Activated naive CD8-positive, alpha-beta T cell treated with anti-CD3 and anti-CD28 coated beads, Interleukin-2, amount 10 ng/mL, durations not matched to agents 7 days and 5 days (primary cell): ENCODE measurements at places on chromosomes 3 and 15. TPM values are rescaled to one million over a fixed set of nuclear protein-coding genes. Genes with fewer than 3 reads are reported as not detected.

The C15orf62 gene
- total RNA-seq, result 2.4 TPM

- no peak overlapping the region for H3K4me3 ChIP-seq
- H3K4me1 ChIP-seq, result no peaks in the 10 kb centered on the region
- no peak overlapping the region for H3K27ac ChIP-seq
- DNase-seq, result no peak
- H3K27me3 ChIP-seq, result peaks cover 3% of the 10 kb centered on the region
Measured at GRCh38 chr15:51038162-51038973, 56.3 kb downstream of the TNFAIP8L3 start.

DNA sequence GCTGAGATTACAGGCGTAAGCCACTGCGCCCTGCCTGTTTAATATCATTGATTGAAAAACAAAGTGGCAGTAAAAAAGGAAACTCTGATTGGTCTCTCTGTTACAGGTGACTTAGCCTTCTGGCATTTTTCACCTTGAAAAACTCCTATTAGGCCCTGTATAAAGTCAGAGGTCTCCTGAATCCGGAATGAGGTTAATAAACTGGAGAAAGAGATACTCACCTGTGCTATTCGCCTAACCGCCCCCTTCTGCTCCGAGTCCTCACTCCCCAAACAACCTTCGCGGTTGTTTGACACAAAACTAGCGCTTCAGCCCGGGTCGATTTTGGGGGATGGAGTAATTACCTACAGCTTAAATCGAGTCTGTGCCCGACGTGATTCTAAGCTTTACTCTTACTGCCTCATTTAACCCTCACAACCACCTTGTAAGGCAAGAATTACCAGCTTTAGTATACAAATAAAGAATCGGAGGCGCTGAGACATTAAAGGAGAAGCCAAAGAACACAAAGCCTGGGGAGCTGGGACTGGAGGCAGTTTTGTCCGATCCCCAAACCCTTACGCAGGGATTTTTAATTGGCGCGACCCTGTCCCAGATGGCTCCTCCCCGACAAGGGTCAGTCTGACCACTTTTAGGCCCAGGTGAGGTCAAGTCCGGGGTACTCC, 441 bp downstream of the CEP70 start:
- peaks cover 4% of the 10 kb centered on the region for H3K36me3 ChIP-seq
- peak overlapping the region; percentile 87 for H3K27ac ChIP-seq
- H3K4me1 ChIP-seq, result peaks cover 21% of the 10 kb centered on the region
- no peak for DNase-seq
- peak overlapping the region; percentile 79 for H3K4me3 ChIP-seq

DNA sequence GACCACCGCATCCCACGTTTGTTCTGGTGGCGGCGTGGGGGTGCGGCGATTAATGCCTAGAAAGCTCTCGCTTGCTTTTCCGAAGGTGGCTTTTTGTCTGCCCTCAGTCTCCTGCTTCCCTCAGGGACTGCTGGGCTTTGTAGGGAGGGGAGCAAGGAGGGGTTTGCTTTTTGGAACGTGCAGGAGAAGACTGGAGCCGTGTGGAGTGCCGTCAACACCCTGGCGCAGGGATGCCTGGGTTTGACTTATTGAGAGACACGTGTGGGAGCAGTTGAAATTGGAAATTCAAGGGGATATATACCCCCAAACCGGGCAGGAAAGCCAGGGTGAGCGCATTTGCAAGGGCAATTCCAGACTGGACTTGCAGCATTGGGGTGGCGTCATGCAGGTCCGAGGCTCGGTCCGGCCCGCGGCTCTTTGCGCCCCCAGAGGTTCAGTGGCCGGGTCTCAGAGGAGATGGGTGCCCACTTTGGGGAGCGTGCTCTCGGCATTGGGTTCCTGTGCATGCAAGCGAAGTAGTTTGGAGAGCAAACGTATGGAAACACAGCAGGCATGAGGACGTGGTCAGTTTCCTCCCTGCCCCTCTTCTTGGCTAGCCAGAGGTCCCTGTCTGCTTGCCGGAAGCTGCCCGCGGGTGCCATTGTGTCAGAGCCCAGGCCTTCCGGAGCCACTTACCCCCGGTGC, 2.1 kb downstream of the EPHB1 start:
- H3K27ac ChIP-seq, result no peak overlapping the region
- H3K4me1 ChIP-seq, result peaks cover 26% of the 10 kb centered on the region
- H3K36me3 ChIP-seq, result no peaks in the 10 kb centered on the region
- no peak for DNase-seq
- H3K4me3 ChIP-seq, result peak overlapping the region; percentile 49

The FBXW12 gene
- total RNA-seq, result not detected

- H3K4me1 ChIP-seq, result no peaks in the 10 kb centered on the region
- DNase-seq, result no peak
- H3K36me3 ChIP-seq, result peaks cover 19% of the 10 kb centered on the region
- no peak overlapping the region for H3K4me3 ChIP-seq
Measured at GRCh38 chr15:70062321-70062956, 35.3 kb downstream of the TLE3 start.

GRCh38 chr3:148077318-148077923, 620.3 kb upstream of the AGTR1 start:
- no peak for DNase-seq
- no peak overlapping the region for H3K4me3 ChIP-seq
- H3K36me3 ChIP-seq, result no peaks in the 10 kb centered on the region
- H3K4me1 ChIP-seq, result no peaks in the 10 kb centered on the region

DNA sequence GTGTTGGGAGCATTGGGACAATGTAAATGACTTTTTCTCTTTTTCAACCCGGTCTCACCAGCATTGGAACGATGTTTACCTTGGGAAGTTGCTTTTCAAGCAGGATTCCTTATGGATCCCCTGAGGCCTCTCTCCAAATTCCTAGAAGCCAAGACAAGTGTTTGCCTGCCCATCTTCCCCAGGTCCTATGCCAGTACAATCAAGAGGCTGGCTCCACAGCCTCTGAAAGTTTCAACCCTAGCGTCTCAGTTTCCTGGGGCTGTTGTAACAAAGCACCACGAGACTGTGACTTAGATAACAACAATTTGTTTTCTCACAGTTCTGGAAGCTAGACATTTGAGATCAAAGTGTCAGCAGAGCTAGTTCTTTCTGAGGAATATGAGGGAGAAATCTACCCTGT, 347.2 kb upstream of the UMPS start:
- peaks cover 28% of the 10 kb centered on the region for H3K27me3 ChIP-seq
- no peak overlapping the region for H3K27ac ChIP-seq
- no peak overlapping the region for H3K4me3 ChIP-seq
- H3K4me1 ChIP-seq, result no peaks in the 10 kb centered on the region

The PEX5L gene
- not detected for total RNA-seq

- H3K27me3 ChIP-seq, result no peaks in the 10 kb centered on the region
- H3K36me3 ChIP-seq, result no peaks in the 10 kb centered on the region
- H3K4me3 ChIP-seq, result no peak overlapping the region
- H3K27ac ChIP-seq, result no peak overlapping the region
Measured at GRCh38 chr3:173891272-173892100, 493.9 kb downstream of the NLGN1 start.

DNA sequence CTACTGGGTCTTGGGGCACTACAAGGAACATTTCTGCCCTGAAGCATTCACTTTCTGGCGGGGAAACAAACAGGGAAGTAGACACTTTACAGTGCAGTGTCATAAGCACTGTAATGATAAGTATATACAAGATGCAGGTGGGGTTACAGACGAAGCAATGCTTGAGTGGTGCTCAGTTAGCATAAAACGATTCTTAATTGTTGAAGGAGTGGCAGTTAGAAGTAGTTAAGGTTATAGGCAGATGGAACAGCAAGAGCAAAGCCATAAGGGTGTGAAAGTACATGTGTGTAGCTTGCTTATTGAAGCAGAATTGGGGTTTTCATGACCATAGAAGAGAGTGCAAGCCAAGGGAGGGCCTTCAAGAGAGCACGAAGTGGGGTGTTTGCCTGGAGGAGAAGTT, 46.2 kb downstream of the SLC25A26 start:
- no peak overlapping the region for H3K4me3 ChIP-seq
- H3K4me1 ChIP-seq, result no peaks in the 10 kb centered on the region
- H3K27me3 ChIP-seq, result no peaks in the 10 kb centered on the region
- H3K36me3 ChIP-seq, result no peaks in the 10 kb centered on the region
- DNase-seq, result no peak

The TXNRD3 gene
- total RNA-seq, result 1.1 TPM

- DNase-seq, result no peak
- H3K4me3 ChIP-seq, result no peak overlapping the region
- no peaks in the 10 kb centered on the region for H3K4me1 ChIP-seq
- no peak overlapping the region for H3K27ac ChIP-seq
- H3K36me3 ChIP-seq, result no peaks in the 10 kb centered on the region
Measured at GRCh38 chr15:57540736-57541135, 51.0 kb upstream of the MYZAP start.

The TP63 gene
- 0.53 TPM for total RNA-seq

The TTC21A gene
- total RNA-seq, result 4.5 TPM

The RTP3 gene
- not detected for total RNA-seq

DNA sequence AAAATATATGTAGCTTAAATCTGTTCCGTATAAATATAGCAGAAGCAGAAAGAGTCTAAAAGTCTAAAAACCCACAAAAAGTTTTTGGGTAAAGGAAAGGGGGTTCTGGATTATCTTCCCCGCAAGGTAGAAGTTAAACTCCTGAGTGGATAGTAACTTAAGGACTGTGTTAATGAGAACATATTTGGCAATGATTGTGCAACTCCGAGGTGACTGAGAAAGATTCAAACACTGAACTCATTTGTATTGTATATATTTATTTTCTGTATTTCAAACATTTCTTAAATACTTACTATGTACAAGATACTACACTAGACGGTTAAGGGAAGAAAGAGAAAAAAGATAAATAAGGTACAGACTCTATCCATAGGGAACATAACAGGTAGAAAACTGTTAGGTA, 72.7 kb upstream of the PPIB start:
- no peak for DNase-seq
- no peaks in the 10 kb centered on the region for H3K27me3 ChIP-seq
- peaks cover 5% of the 10 kb centered on the region for H3K4me1 ChIP-seq
- peaks cover 19% of the 10 kb centered on the region for H3K36me3 ChIP-seq

DNA sequence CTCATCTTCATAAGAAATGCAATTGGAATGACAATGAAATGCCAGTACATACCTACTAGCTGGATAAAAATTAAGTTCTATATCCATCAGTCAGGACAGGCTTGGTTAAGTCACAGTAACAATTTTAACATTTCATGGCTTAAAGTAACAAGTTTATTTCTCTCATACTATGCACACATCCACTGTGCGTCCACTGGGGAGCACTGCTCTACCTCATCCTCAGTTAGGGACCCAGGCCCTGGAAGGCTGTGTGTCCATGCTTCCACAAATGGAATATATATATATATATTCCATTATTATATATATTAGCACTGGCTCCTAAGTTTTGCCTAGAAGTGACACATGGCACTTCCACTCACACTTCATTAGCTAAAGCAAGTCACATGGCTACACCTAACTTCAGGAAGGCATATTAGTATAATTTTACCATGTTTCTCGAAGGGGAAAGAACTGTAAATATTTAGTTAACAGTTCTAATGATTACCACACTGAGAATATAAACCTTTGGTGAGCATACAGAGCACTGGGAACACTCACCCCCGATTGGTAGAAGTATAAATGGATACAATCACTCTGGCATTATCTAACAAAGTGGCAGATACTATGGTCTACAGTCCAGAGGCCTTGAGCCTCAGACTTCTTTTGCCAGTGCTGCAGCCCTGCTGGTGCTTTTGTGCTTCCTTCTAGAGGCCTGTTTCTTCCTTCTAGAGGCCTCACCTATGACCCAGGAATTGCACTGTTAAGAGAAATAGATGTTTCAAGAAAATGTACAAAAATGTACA, 28.6 kb downstream of the AP3S2 start:
- no peaks in the 10 kb centered on the region for H3K27me3 ChIP-seq
- no peak for DNase-seq
- no peak overlapping the region for H3K4me3 ChIP-seq
- peaks cover 8% of the 10 kb centered on the region for H3K36me3 ChIP-seq
- H3K4me1 ChIP-seq, result peaks cover 9% of the 10 kb centered on the region

GRCh38 chr3:172309741-172310427, 138.4 kb downstream of the GHSR start:
- H3K4me1 ChIP-seq, result peaks cover 6% of the 10 kb centered on the region
- DNase-seq, result no peak
- H3K36me3 ChIP-seq, result peaks cover 21% of the 10 kb centered on the region
- no peaks in the 10 kb centered on the region for H3K27me3 ChIP-seq

The MYO5A gene
- 36.3 TPM for total RNA-seq

DNA sequence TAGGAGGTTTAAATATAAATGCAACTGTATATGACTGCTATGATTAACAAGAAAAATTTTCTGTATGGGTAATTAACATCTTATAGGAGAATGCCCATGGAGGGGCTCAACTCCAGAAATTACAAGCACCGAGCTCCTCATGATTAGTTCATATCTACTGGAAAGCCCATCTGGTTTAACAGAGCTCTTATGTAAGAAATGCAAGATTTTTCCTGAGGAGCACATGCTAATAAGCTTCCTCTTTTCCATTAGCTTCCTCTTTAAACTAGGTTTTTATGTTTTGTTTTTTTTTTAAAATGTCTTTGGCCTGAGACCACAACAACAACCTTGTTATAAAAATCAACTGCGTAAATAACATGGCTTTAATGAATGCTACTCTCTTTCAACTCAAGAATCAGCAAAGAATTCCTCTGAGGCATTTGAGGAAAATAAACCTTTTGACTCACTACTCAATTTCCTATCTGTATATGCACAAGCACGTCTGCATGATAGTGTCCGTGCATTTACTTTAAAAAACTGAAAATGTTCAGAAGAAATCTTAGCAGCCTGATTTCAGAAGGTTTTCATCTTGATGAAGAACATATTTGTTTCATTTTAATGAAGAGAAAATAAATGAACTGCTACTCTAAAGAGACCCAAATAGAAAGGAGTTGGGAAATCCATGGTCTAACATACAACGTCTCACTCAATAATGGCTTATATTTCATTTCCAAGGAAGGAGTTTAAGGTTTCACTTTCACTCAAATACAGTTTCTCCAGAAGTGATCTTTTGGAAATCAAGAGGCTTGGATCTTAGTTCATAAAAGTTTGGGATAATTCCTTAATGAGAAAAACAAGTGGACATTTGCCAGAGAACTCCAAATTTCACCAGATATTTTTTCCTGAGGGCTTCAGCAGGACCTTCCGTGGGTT, 180.8 kb downstream of the KCNAB1 start:
- H3K27me3 ChIP-seq, result peaks cover 4% of the 10 kb centered on the region
- H3K4me3 ChIP-seq, result no peak overlapping the region
- DNase-seq, result no peak

The FILIP1L gene
- 2.0 TPM for total RNA-seq
